CD4-positive, alpha-beta T cell treated with Interleukin-21 for 1 hour (primary cell): ENCODE measurements at places on chromosomes 3 and 15.

- no peak for DNase-seq
These were observed 46.0 kb downstream of the RHCG start for GRCh38 chr15:89450076-89451006.

DNA sequence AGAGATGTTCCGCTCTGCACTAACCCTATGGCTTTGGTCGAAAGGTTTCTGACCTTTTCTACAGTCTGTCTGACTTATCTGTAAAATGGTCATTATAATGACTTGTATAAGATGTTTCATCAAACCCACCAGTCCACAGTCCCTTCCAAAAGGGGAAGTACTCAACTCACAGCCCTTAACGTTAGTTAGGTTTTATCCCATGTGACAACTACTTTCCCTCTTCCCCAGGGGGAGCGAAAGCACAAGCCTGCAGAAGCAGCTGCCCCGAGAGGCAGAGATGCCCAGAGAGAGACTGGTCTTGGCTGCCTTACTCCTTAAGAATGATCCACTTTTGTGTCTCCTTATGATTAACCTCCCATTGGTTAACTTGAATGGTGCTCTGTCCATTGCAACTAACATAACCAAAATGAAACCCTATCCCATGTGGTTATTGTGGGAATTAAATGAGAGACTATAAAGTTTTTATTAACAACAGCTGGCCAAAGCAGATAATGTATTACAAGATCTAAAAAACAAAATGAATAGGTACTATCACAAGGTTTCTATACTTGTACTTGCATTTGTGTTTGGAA is 6.4 kb downstream of the ASTE1 start:
- no peak for DNase-seq

DNA sequence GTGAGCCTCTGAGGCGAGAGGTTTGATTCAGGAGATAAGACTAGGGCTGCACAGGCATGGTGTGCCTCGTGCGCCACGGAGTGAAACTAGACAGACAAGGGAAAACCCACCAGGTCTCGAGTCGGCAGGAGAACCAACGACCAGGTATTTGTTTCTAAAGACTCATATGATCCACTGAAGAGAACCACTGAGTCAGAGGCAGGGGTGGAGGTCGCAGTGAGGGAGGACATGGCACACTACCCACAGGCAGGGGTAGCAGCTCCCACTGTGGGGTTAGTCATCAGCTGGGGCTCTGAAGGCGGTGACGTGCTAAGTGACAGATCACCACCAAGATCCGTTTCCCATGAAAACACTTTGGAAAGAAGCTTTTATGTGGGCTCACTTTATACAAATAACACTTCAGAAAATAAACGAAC is 45.7 kb downstream of the CHSY1 start:
- DNase-seq: peak; percentile 60

GRCh38 chr3:105233010-105233409 is 133.7 kb upstream of the ALCAM start:
- DNase-seq: no peak

DNA sequence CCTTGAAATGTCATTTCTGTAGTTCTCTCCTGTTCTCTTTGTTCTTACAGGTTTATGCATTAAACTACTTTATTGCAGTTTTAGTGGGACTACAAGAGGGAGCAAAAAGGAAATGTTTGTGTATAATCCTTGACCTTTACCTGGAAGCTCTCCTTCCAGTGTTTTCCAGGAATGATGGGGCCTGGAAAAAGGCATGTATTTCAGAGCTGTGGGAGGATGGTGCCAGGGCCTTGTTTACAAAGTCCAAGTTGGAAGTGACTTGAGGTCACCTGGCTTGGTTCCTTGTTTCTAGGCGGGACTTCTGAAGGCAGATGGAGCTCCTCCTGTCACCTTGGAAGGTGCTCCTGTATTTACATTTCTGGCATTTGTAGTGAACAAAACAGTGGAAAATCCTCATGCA is 15.1 kb downstream of the ACVR2B start:
- no peak for DNase-seq

GRCh38 chr3:43180694-43181093 is 74.8 kb upstream of the POMGNT2 start:
- DNase-seq: no peak

GRCh38 chr15:25790000-25790660 is 73.0 kb downstream of the ATP10A start:
- no peak for DNase-seq

DNA sequence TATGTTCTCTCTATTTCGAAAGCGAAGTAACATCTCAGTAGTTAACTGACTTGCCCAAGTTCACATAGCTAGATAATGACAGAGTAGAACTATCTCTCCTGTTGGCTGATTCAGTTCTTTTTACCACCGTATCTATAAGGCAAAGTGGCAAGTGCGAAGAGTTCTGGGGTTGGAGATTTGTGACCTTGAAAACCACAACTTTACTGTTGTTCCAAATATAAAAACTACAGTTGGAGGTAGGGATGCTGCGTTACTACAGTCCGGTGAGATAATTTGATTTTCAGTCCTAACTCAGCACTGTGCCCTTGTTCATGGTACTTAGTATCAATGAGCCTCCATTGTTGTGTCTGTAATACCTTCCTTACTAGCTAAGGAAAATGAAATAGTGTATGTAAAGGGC is 71.2 kb upstream of the GOLGA8B start:
- no peak for DNase-seq

DNA sequence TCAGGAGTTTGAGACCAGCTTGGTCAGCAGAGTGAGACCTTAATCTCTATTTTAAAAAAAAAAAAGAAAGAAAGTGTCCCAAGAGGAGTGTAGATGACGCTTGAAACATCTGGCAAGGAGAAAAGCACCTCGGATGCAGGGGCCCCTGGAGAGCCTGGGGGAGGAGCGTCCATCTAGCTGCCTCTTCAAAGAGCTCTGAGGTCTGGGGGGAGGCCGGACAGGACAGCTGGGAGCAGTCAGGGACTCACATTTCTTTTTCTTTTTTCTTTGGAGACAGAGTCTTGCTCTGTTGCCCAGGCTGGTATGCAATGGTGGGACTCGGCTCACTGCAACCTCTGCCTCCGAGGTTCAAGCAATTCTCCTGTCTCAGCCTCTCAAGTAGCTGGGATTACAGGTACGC is 3.3 kb upstream of the IDH2 start:
- DNase-seq: no peak

DNA sequence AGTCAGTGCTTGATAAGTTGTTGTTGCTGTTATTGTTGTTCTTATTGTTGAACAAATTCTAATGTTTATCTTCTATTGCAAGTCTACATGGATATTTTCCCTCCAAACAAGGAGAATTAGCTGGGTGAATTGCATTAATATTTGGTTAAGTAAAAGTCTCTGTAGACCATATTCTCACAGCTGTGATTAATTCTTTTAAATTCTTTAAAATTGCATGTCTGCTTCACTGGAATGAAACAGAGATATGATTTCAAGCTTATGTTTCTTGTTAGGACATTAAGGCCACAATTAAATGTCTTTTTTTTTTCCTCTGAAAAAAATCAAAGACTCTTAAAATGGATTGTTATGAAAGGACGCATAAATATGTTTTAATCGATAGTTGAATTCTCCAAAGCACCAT is 153.4 kb downstream of the EBLN2 start:
- DNase-seq: no peak

- no peak for DNase-seq
These were observed 596 bp downstream of the COL7A1 start for GRCh38 chr3:48594417-48595049.

DNA sequence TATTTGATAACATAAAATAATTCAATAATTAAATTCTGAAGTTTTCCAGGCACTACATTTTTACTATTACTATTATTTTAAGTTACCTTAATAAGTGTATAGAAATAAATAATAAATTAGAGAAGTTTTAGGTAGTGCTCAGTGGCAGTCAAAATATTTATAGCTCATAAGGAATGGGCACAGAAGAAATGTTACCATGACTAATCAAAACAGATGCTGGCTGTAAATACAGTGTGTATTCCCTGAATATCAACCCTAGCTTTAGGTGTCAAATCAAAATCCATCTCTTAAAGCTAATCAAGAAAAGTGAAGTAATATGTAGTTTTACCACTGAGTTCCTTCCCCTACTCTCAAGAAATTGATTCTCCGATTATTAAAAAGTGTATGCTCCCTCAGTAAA is 35.5 kb downstream of the ZBTB20 start:
- no peak for DNase-seq

GRCh38 chr3:180911876-180912303 is 580 bp upstream of the FXR1 start:
- DNase-seq: no peak

GRCh38 chr15:88448991-88449461 is 18.2 kb downstream of the MRPL46 start:
- no peak for DNase-seq

DNA sequence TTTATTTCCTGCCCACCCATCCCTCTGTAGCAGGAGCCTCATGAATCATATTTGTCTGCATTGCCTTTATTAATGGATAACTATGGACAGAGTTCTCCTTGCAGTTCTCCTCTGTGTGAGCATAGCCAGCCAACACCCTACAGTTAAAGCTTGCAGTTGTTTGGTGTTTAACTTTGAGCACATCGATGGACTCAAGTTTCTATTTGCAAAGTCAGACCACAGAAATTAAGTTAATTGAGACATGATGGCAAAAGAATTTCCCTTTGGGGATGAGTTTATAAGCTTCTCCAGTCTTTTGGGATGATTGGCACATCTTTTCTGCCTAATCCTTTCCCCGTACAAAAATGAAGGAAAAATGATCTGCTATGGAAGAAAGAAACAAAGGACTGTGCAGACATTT is 398.9 kb upstream of the THBS1 start:
- DNase-seq: no peak

DNA sequence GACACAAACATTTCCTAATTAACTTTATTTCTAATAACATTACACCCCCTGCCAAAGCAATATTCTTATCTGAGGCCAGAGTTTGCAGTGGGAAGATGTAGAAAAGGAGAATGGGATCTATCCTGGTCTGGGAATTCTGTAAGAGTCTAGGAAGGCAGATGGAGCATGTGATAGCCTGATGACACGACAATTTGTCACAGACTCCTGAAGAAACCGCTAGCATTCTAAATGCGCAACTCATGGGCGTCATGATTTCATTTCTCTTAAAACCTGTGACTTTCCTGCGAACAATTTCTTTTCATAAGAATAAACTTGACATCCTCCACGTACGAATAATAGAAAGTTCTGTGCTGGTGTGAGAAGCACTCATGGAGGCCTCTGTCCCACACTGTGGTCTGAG is 72.9 kb upstream of the ATP10A start:
- DNase-seq: no peak

DNA sequence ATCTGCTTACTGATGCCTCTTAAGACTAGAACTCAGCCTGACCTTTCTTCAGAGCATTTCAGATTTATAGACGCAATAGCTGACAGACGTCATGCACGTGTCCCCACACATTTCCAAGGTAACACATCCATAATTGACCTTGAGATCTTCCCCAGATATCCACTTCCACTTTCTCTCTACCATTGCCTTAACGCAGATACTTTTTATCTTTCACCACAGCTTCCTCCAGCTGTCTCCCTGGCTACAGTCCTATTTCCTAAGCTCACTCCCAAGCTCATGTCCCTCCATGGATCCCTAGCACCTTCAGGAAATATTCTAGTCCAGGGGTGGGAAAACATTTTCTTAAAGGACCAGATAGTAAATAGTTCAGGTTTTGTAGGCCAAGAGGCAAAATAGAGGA is 173.0 kb upstream of the MITF start:
- DNase-seq: no peak

DNA sequence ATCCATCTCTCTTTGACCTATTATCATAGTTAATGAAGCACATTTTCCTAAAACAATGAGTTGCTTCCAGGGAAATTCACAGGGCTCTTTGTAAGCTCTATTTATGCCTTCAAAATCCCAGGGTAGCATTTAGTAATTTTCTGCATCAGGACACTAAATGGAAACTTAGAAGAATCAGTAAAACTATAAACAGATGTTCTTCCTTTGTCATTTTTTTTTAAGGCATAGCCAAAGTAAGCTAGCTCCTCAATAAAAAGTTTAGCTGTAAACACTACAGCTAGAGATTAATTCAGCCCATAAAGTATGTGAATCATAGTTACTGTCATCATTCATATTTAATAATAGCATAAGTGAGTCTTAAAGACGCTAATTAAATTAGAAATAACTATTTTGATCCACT is 79.3 kb downstream of the RPL22L1 start:
- no peak for DNase-seq

GRCh38 chr3:60703008-60703407 is 548.2 kb downstream of the FHIT start:
- no peak for DNase-seq

DNA sequence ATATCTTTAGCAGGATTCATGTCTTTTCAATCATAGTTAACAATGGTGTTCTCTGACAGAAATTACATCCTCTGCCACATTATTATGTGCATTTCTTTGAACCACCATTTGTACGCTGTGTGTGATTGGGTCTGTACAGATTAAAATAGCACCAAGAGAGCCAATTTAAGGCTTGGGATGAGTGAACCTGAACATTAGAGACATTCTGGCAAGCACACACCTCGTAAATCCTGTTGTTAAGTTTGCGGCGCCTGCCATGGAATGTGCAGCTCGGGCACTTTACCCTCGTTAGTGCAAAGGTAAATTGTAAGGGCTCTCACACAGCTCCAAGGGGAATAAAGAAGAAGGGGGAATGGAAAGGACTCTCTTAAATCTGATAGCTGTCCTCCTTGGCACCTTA is 482.4 kb upstream of the DPPA4 start:
- no peak for DNase-seq

DNA sequence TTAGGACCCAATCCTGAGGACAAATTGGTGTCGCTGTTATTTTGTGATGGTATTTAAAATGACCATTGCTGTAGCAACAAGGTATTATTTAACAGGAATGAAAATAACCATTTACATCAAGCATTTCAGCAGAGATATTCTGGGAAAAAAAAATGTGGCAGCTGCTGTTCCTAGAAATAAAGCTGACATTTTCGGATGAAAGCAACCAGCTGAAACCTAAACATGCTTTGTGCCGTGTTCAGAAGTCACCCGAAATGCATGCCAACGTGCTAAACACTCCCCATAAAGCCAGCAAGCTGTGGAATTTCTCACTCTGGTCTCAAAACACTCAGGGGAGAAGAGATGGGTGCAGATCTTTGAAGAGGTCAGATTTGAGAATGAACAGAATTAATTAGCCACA is 31.5 kb upstream of the TAFA4 start:
- DNase-seq: no peak

DNA sequence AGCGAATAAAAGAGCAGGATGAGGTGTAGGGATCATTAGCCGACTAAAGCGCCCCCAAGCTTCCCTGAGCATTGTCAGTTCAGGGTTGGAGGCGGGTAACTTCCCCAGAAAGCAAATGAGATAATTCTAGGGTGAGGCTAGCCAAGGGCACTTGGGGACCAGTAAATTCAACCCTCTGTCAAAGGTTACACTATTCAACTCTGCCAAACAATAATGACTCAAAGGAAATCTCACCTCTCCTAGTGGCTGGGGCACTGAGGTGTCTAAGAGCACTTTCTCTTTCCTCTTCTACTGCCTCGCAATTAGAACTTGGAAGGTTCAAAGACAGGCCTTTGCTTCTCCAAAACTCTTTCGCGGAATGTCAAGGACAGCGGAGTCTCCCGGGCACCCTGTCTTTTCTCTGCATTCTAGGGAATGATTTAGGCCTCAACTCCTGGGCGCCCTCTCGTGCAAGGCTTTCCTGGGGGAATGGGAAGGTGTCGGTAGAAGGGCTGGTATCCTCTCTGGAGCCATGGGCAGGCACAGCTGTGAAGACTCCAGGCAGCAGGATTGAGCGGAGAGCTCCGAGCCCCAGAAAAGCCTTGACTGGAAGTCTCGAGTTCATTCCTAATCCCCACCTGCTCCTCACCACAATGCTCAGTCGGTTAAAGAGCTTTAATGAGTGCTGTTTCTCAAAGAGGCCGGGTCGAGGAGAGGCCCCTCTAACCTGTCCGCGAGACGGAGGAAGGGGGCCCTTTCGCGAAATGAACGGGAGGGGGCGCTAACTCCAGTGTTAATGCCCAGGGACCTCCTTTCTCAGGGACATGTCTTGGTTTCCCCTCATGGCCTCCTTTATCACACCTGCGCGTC is 21.9 kb downstream of the ZIC4 start:
- no peak for DNase-seq
